ENCODE measurements at places on chromosomes 11 and 22.
A peak's percentile ranks its signal among the peaks of the same experiment; 100 is the strongest.

DNA sequence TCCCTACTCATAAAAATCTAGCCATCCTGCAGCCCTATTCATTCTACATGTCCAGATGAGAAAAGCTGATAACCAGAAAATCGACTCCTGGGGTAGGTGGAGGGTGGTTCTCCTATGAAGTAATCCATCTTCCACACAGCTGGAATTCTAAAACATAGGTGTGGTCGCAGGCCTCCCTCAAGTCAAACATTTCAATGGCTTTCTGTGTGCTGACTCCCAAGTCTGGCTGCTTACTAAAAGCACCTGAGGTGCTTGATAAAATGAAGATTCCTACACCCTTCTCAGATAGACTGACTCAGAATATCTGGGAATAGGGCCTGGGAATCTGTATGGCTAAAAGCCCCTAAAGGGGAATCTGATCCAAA lies 26.1 kb downstream of the IRAG1 start:
- DNase-seq: no peak

- DNase-seq: peak; percentile 87
These were observed 5.3 kb downstream of the PPM1F start for GRCh38 chr22:21947040-21948014.

GRCh38 chr11:119800171-119800570 lies 71.2 kb upstream of the NECTIN1 start:
- no peak for DNase-seq

DNA sequence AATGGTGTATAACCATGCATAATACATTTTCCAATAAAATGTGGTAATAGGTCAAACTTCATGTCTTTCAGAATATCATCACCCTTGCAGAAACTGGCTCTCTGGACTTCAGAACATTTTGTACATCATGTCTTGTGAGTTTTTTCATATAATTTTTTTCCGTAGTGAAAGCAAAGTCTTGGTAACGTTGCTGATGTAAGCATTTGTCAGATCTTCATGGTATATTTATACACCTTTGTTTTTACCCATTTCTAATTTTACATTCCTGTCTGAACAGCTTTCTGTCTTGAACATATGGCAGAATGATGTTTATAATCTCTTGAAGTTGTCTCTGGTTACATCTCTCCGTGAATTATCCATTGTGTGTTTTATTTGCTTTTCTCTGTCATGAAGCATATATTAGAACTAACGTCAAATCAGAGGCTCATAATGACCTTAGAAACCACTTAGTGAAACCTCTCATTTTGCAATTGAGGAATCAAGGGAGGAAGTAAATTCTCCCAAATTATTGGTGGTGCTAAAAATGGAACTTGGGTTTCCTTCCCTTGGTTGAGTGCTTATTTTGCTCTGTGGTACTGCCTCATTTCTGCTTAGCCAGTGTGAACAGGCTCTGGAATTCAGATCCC lies 37.4 kb downstream of the CSRP3 start:
- no peak for DNase-seq

GRCh38 chr11:22415476-22415875 lies 77.3 kb downstream of the SLC17A6 start:
- DNase-seq: no peak

- peak; percentile 51 for DNase-seq
These were observed 785 bp downstream of the WT1 start for GRCh38 chr11:32434356-32435151.
